ENCODE measurements at places on chromosomes 6 and 20.

DNA sequence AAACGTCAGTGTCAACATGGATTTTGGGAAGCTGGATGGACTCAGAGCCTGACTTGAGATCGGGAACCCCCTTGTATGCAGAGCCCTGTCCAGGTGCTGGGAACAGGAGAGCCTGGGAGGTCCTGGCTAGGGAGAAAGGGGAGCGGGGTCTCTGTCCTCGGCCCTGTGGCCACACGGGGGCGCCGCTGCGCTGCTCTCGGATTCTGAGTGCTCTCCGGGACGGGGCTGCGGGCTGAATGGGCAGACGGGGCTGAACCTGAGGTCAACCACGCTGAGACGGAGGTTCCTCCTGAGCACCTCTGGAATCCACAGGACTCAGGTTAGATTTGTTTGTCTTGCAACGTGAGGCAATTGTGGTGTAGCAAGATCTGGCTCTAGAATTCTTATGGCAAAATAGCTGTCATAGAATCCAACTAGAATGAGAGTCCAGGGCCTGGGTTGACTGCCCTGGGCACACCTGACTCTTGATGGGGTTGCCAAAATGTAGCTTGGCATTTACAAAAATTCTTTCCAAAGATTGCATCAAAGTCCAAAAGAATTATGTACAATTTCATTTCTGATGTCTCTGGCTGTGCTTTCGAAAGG, 20.6 kb upstream of the HLA-F start:
- no peak for DNase-seq

- no peak for DNase-seq
Observed at GRCh38 chr6:122619309-122619708, 9.1 kb downstream of the PKIB start.

- DNase-seq, result no peak
Observed at GRCh38 chr6:133170602-133171001, 70.6 kb upstream of the EYA4 start.

DNA sequence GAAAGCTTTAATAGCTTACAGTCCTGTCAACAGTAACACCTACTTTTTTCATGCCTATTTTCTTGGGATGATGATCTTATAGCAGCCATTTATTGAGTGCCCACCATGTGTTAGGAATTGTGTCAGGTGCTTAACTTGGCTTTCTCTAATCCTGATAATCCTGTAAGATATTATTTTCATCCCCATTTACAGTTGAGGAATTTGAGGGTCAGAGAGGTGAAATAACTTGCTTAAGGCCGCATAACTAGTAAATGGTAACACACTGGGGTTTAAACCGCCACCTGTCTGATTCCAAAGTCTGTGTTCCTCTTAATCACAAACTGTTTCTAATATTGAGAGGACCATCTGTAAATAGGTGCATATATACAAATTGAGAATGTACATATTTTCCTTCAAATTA, 55.5 kb downstream of the NCOA3 start:
- no peak for DNase-seq

- DNase-seq, result no peak
Observed at GRCh38 chr6:137936798-137937197, 69.7 kb downstream of the TNFAIP3 start.

DNA sequence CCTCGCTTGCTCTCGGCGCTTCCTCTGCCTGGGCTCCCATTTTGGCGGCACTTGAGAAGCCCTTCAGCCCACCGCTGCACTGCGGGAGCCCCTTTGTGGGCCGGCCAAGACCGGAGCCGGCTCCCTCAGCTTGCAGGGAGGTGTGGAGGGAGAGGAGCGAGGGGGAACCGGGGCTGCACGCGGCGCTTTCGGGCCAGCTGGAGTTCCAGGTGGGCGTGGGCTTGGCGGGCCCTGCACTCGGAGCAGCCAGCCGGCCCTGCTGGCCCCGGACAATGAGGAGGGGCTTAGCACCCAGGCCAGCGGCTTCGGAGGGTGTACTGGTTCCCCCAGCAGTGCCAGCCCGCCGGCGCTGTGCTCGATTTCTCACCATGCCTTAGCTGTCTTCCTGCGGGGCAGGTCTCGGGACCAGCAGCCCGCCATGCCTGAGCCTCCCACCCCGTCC, 10.2 kb upstream of the SRPK1 start:
- no peak for DNase-seq

GRCh38 chr6:83352424-83353061, 78.3 kb downstream of the ME1 start:
- DNase-seq, result no peak

- no peak for DNase-seq
Observed at GRCh38 chr6:13689511-13690256, 22.0 kb downstream of the RANBP9 start.

GRCh38 chr20:54086507-54087039, 16.2 kb upstream of the BCAS1 start:
- no peak for DNase-seq

GRCh38 chr6:148407372-148407771, 64.7 kb downstream of the SASH1 start:
- DNase-seq, result peak; percentile 88

GRCh38 chr20:2032168-2032567, 38.3 kb upstream of the PDYN start:
- DNase-seq, result no peak

DNA sequence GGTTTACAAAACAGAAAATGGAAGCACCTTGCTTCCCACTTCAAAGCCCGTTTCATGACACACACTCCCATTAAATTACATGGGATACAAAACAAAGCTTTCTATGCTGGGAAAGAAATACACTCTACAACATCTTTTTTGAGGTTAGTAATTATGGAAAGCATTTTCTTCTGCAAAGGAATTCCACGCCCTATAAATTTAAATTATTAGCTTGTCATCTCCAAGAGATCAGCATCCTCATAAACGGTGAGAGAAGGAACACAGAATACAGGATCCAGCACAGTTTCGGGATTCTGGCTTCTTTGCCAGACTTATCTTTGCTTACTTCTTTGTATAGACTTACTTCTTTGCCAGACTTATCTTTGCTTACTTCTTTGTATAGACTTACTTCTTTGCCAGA, 1.3 kb upstream of the SMPDL3A start:
- DNase-seq, result no peak

- DNase-seq, result no peak
Observed at GRCh38 chr6:29255530-29255929, 46.0 kb upstream of the OR14J1 start.

DNA sequence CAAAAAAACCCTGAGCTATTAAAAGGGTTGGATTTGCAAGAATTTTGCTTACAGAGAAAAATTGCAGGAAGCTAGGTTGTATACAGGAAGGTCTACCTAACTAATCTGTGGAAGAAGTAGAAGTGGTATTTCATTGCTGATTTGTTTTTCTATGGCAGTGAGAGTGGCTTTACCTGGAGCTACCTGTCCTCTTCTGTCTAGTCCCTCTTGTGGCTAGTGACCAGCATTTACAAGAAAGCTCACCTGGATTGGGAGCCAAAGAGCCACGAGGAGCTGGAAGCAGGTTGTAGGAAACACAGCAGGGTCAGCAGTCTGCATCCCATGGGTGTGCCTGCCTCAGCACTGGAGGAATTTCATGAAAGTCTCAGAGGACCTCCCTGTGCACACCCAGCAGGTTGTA, 120.3 kb upstream of the RALGAPA2 start:
- DNase-seq, result no peak

DNA sequence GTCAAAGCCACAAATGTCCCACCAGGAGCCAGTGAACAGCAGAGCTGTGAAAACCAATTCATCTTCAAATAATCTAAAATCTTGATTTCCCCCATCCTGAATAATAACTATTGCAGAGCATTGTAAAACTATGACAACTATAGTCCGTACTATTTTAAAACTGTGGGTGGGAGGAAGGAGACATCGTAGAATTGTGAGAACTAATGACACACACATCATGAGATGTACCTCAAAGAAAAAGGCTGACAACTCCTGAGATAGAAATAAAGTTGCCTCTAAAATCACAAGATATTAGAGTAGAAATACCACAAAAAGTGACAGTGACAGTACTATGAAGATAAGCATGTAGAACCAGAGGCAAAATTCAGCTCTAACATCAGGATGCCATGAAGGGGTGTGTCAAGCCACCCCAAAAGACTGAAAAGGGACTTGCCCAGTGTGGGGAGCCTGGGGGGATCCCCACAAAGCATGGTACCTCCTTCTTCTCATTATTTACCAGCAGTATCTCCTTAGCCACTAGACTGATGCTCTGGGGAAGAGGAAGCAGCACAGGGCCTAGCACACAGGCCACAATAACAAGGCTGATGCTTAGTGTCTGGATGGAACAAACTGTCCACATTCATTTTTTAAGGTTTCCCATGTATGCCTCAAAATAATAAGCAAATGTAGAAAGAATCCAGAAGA, 13.4 kb downstream of the NAPB start:
- DNase-seq, result no peak

DNA sequence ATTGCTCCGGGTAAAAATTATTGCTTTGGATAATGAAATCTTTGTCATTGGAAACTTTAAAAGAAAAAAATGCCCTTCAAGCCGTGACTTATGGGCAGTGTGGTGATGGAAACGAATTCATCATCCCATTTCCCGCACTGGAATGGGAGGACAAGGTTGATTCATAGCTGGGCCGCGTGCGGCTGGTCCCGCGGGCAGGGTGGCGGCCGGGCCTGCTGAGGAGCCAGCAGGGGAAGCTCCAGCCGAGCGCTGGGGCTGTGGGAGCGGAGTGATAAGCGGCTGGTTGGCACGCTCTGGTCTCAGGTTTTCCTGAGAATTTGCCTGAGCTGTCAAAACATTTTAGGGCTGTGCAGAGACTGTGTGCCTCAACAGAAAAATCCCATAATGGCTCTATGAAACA, 351.7 kb downstream of the CDC5L start:
- no peak for DNase-seq

DNA sequence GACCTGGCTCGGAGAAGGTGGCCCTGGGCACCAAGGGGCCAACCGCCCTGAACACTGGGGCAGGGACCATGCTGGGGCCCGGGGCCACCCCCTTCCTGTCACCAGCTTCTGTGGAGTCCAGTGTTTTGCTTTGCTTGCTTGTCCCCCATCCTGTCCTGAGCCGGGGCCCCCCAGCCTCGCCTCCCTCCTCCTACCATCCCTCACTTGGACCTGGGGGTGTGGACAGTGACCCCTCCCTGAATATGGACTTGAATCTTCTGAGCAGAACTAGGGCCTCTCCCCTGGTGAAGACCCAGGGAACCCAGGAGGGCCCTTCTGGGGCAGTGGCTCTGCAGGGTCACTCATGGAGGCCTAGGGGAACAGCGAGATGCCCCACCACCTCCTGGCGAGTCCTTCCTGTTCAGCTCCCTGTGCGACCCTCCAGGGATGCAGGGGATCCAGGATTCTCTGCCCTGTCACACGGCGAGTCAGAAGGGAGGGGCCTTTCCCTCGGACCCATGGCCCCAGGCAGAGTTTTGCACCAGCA, 41.6 kb downstream of the VSTM2L start:
- no peak for DNase-seq

DNA sequence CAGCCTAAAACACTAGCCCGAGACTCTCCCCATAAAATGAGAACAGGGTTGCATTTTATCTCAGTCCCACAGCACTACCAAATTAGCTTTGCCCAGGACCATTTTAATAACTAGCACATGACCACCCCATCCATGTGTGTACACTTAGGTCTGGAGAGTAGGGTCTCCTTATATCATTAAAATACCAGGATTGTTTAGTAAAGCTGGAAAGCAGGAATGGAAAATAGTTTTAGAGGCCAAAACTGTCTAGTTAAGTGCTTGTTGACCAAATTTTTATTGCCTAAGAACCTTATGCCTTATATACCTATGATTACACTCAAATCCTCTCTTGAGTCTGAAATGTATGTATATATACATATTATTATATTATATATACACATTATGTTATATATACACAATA, 608.4 kb downstream of the HDGFL1 start:
- DNase-seq, result no peak

GRCh38 chr20:7199861-7200260, 432.4 kb downstream of the BMP2 start:
- DNase-seq, result no peak

DNA sequence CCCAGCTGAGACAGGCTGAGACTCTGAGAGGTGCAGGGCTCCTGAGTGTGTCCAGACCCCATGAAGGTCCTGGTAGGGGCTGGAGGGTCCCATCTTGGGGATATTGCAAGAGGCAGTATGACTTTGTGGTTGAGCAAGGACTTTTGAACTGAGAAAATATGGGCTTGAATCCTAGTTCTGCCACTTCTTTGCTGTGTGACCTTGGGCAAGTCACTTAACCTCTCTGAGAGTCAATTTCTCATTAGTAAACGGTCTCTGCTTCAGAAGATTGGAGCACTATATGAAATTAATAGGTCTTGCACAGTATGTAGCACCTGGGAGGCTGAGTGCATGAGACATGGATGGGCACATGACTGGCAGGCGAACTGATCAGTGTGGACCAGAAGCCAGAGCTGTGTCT, 42.7 kb downstream of the TFEB start:
- DNase-seq, result no peak

GRCh38 chr6:27755768-27756167, 156.4 kb downstream of the OR2B2 start:
- DNase-seq, result no peak

- DNase-seq, result no peak
Observed at GRCh38 chr6:8177721-8178120, 75.4 kb upstream of the EEF1E1 start.
